ENCODE measurements at places on chromosomes 2 and 18.
A peak's percentile ranks its signal among the peaks of the same experiment; 100 is the strongest.

DNA sequence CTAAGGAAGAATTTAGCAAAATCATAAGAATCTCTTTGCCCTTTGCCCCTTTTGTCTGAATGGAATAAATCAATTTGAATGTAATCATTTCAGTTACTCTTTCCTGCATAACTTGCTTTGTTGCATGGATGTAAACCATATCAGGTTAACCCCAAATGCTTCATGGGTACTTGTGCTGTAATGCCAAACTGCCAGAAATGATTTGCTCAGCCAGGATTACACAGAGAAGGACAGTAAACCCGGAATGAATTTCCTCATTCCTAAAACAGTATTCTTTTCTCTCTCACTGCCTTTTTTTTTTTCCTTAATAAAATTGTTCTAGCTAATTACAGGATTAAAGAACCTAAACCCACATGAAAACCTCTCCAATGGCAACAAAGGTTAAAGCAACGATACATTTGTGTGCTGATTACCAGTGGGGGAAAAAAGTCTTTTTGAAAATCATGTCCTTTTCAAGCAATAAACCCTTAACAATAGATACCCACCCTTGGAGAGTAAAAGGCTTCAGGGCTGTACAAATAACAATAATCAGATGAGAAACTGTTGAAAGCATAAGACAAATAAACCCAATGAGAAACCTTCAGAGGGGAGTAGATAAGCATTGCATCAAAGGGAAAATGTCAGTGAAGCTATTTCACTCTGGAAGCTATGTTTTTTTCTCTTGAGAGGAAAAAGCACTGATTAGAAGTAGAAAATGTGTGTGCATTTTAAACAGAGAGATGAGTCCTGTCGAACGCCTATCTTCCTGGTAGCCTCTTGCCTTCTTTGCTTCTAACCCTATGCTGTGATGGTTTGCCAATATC, 275.3 kb downstream of the CDH2 start:
- DNase-seq = no peak

- no peak for DNase-seq
These were observed 275.9 kb upstream of the MAP2 start for GRCh38 chr2:209147981-209148380.

DNA sequence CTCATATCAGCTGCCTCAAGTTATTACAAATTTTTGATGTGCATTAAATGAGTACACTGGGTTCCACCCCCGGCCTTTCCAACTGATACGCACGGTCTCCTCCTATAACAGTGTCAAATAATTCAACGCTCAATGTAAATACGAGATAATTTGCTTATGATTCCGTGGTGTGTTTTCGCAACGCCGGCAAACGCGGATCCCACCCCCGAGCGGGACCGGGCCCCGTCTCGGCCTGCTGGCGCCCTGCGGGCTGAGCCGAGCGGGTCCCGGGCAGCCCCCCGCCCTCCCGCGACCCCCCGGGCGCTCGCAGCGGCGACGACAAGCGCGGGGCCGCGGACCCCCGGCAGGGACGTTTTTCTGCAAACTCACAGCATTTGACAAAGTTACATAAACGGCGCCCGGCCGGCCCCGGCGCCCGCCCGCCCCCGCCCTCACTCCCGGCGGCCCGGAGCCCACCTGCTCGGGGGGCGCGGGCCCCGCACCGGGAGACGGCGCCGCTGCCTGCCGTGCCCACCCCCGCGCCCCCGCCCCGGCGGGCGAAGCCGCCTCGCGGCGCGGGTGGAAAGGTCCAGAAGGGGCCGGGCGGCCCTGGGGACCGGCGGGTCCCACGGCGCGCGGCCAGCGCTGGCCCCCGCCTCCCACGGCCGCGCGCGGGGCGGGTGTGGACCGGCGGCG, 762 bp downstream of the HDAC4 start:
- DNase-seq = no peak

GRCh38 chr2:143158551-143159485, 29.6 kb downstream of the ARHGAP15 start:
- DNase-seq = no peak

- DNase-seq = peak; percentile 13
These were observed 47.5 kb upstream of the ASB1 start for GRCh38 chr2:238379096-238379810.

DNA sequence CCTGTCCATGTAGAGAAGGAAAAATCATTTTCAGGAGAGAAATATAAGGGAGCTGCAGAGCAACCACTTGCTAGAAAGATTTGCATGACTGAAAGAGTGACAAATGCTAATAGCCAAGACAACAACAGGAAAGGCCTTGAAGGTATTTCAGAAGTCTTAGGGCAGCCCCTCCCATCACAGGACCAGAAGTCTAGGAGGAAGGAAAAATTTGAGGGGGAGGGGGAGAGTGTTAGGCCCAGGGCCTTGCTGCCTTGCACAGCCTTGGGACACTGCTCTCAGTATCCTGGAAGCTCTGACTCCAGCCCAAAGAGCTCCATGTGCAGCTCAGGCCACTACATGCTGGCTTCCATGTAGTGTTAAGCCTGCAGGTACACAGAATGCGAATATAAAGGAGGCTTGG, 266.9 kb downstream of the GLI2 start:
- DNase-seq = no peak

- DNase-seq = no peak
These were observed 17.4 kb downstream of the RTP5 start for GRCh38 chr2:241886840-241887447.

DNA sequence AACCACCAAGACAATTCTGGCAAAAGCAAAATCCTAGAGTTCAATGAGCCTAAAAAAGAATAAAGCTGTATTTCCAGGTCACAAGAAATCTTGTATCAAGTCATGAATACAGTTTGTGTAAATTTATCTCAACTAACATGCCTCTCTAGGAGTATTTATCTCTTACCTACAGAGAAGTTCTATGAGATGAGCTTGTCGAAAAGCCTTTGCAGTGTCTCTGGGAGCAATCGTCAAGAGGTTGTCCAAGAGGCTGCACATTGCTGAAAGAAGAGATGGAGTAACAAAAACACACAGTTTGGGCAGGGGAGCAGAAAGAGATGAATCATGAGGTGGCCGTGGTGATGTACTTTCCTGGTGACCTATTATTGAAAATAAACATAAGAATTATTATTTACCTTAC, 112.0 kb upstream of the CD226 start:
- no peak for DNase-seq

DNA sequence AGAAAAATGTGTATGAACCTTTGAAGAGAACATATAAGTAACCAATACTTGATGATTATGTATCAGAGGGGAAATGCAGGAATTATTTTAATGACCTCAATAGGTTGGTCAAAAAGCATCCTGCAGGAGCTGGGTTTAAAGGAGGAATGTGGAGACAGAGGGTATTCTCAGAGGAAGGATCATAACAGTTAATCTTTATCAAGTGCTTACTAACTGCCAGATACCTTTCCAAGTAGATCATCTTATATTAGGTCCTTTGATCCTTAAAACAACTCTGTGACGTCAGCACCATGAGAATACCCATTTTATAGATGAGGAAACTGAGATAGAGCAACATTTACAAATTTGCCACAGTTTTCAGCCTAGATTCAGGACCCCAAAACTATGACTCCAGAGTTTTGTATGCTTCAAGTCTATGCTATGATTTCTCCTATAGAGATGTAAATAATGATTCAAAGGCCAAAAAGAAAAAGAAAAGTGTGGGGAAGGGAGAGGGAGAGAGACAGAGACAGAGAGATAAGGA, 3.0 kb downstream of the RFTN2 start:
- DNase-seq = no peak

- no peak for DNase-seq
These were observed 27.3 kb downstream of the CDC42EP3 start for GRCh38 chr2:37644191-37644590.

DNA sequence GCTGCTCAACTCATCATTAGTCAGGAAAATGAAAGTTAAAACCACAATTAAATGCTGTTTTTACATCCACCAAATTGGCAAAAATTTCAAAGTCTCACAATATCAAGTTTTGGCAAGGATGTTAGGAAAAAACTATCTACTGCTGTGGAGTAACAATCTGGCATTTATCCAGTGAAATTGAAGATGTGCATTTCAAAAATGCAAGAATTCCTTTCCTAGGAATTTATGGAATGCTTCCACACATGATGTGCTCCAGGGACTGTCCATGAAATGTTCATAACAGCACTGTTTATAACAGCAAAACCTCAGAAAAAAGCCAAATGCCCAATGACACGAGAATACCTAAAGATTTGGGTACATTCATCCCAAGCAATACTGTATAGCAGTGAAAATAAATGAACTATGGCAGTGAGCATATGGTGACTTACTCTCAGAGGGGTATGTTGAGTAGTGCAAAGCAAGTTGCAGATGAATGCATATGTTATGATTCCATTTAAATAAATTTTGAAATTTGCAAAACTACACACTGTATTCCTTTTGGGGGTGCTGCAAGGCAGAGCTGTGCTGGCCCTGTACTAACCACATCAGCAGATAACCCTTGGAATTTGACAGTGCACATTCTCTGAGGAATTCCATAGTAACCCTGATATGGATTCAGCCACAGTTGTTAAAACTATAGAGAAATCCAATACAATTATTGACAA, 41.3 kb upstream of the GYPC start:
- no peak for DNase-seq

DNA sequence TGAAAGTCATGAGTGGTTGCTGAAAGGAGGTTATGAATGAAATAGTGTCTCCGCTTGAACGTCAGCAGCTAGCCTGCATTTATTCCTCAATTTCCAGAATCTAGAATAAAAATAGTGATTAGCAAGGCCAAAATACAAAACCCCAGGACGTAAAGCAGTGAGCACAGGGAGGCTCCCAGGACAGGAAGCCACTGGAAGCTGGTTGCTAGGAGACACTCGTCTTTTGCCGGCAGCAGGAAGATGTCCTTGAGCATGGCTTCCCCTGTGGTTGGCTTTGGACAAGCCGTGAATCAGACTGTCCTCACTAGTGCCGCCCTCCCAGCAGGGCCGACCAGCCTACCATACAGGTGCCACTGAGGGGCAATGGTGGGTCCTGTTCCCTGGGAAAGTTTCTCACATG, 374.4 kb downstream of the MTX2 start:
- no peak for DNase-seq

DNA sequence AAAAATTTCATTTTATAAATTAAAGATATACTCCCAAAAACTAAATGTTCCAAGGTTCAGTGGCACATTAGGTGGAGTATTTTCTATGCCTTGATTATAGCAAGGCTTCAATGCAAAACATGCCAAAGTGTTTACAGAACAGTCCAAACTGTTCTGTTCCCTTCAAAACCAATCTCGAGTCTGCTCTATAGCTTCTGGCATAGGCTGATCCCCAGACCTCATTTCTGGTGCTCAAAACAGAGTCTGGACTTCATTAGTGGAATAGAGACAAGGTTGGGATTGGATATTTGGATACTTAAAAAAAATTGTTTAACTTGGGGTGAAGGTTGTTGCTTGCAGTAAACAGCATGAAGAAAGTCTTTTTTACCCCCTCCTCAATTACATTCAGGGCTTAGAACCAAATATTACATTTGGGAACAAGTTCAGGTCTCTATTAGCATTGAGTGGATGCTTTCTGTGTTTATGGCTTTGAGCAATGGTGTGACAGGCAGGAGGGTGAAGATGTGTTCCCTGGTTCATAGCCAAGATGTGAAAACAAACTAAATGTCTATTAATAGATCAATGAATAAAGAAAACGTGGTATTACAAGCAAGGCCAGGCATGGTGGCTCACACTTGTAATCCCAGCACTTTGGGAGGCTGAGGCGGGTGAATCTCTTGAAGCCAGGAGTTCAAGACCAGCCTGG, 208.1 kb upstream of the RND3 start:
- no peak for DNase-seq

DNA sequence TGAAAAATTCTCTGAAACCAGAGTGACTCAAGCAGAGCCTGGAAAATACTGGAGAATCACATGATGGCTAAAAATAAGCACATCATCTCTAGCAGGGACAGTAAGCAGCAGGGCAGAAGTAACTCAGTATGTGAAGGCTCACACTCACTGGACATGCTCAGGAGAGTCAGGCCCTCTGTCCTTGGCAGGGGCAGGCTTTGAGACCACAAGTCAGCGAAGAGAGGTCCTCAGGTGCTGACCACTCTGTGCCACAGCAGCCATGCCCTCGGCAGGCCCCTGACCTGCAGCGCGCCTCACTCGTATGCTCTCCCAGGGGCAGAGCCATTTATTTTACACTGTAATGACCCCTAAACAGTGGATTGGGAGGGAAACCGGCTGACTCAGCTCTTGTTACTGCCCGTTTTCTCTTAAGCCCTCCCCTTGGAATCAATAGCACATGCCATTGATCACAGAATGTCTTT, 76.8 kb downstream of the MAPRE2 start:
- DNase-seq = no peak

DNA sequence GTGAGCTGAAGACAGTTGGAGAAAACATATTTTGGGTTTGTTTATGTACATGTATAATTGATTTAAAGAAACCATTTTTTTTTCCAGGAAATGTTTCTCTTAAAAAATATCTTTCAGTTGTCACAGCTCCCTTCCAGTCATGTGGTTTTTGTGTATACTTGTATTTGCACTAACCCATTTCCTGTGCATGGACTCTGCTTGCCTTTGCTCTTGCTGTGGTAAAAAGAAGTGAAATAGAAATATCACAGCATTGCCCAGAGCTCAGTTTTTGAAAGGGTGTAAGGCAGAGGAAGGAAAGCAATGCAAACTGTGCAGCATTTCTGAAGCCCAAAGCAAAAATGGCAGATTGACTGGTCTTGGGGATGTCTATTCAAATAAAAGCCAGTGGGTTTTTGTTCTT, 10.4 kb upstream of the DOCK10 start:
- DNase-seq = no peak

DNA sequence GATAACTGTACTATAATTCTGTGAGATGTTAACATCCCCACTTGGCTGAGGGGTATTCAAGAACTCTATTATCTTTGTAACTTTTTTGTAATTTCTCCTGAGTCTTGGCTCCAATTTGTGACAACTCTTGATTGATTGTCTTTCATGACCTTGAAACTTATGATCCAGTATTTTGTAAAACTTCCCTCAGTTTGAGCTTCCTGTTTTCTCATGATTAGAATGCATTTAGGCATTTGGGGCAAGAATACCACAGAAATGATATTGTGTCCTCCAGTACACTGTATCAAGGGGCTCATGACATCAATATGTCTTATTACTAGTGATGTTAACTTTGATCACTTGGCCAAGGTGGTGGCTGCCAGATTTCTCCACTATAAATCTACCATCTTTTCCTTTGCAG, 37.4 kb downstream of the PNO1 start:
- no peak for DNase-seq

DNA sequence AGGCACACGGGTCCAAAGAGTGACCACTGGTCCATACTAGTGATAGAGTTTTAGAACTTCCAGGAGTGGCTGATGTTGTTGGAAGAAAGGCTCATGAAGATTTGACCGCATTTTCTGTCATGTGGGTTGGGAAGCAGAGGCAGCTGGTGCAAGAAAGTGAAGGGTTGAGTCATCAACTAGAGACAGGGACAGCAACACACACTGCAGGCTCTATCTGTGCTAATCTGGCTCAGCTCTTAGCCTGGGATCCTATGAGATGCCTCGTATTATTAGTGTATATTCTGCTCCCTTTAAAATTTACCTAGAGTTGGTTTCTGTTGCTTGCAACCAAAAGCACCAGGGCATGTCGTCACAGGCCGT, 2.5 kb upstream of the SH3RF3 start:
- no peak for DNase-seq
